ENCODE measurements at places on chromosomes 4 and X. TPM values are rescaled to one million over a fixed set of nuclear protein-coding genes. Genes with fewer than 3 reads are reported as not detected.

Gene AADAT
- 31.5 TPM for polyA plus RNA-seq

Gene LIMCH1
- 93.9 TPM for polyA plus RNA-seq

Gene MAGEA12
- not detected for polyA plus RNA-seq

Gene S100G
- polyA plus RNA-seq: not detected

Gene HERC6
- polyA plus RNA-seq: 7.3 TPM

Gene GLOD5
- 1.4 TPM for polyA plus RNA-seq

Gene TLR3
- 11.4 TPM for polyA plus RNA-seq

Gene MND1
- polyA plus RNA-seq: 16.6 TPM

Gene IQSEC2
- 18.9 TPM for polyA plus RNA-seq

Gene CFP
- polyA plus RNA-seq: 2.6 TPM

Gene KDR
- polyA plus RNA-seq: 60.2 TPM

Gene ARSJ
- polyA plus RNA-seq: 21.3 TPM

Gene MAGEA11
- not detected for polyA plus RNA-seq

Gene JCHAIN
- 0.64 TPM for polyA plus RNA-seq

Gene FGD1
- 22.3 TPM for polyA plus RNA-seq

Gene LRP2BP
- 2.3 TPM for polyA plus RNA-seq

Gene CLDN2
- polyA plus RNA-seq: 66.9 TPM

Gene MCF2
- polyA plus RNA-seq: 1.0 TPM

Data from renal pelvis (tissue), 12 donors.